Testis (tissue), 5 donors: ENCODE measurements at places on chromosomes 7 and 10. TPM values are rescaled to one million over a fixed set of nuclear protein-coding genes. Genes with fewer than 3 reads are reported as not detected.
A peak's percentile ranks its signal among the peaks of the same experiment; 100 is the strongest.

DNA sequence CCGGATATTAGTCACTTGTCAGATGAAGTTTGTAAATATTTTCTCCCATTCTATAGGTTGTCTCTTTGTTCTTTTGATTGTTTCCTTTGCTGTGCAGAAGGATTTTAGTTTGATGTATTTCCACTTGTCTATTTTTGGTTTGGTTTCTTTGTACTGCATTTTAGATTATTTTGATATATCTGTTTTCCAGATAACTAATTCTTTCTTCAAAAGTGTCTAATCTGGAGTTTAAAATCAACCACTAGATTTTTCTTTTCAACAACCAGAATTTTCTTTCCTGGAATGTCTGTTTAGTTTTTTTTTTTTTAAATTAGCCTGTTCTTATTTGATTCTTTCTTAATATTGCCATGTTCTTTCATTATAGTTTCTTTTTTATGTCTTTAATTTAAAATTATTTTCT, 116.8 kb upstream of the INHBA start:
- DNase-seq = no peak

UTF1 gene
- 5.3 TPM for polyA plus RNA-seq

BMPER gene
- 1.7 TPM for polyA plus RNA-seq

CALML3 gene
- polyA plus RNA-seq = 1.5 TPM

GRCh38 chr10:44936314-44936975, 23.2 kb upstream of the RASSF4 start:
- no peak for DNase-seq

DNA sequence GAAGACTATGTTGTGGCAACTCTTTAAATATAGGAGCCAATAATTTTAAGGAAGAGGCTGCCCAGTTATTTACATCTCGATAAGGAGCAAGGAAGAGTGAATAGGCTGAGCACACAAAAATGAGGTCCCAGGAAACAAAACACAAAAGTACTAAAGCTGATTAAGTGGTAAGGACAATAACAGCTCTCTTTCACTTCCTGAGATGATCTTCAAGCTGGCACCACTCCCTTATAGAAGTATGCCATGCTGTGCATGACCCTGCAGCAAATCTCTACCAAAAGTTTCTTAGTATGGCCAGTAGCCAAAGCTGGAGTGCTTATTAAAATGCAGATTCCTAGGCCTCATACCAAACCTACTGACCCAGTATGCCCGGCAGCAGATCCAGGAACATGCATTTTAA, 39.7 kb downstream of the CADPS2 start:
- DNase-seq = no peak

GRCh38 chr10:72466018-72466417, 111.3 kb upstream of the DNAJB12 start:
- peak; percentile 24 for DNase-seq

GPER1 gene
- 3.5 TPM for polyA plus RNA-seq

- DNase-seq = peak; percentile 78
Measured at GRCh38 chr10:7819121-7819460, 786 bp downstream of the TAF3 start.

DNA sequence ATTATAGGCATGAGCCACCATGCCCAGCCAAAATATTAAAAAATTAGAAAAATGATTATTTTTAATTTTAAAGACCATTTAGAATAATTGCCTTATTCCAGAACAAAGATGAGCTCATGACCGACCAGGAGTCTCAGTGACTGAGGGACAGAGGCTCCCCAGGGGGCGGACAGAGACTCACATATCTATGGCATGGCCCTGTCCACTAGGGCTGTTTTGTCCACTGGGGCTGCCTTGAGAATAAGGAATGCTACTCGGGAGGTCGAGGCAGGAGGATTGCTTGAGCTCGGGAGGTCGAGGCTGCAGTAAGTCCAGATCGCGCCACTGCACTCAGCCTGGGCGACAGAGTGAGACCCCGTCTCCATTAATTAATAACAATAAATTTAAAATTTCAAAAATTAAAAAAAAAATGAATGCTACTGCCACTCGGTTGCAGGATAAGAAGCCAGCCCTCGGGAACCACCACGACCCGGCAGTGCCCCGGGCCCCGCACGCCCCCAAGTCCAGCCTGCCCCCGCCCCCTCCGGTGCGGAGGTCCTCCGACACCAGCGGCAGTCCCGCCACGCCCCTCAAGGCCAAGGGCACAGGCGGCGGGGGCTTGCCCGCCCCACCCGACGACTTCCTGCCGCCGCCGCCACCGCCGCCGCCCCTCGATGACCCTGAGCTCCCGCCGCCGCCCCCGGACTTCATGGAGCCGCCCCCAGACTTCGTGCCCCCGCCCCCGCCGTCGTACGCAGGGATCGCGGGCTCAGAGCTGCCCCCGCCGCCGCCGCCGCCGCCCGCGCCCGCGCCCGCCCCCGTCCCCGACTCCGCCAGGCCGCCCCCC, 128.6 kb downstream of the APBB1IP start:
- DNase-seq = peak; percentile 39

DNA sequence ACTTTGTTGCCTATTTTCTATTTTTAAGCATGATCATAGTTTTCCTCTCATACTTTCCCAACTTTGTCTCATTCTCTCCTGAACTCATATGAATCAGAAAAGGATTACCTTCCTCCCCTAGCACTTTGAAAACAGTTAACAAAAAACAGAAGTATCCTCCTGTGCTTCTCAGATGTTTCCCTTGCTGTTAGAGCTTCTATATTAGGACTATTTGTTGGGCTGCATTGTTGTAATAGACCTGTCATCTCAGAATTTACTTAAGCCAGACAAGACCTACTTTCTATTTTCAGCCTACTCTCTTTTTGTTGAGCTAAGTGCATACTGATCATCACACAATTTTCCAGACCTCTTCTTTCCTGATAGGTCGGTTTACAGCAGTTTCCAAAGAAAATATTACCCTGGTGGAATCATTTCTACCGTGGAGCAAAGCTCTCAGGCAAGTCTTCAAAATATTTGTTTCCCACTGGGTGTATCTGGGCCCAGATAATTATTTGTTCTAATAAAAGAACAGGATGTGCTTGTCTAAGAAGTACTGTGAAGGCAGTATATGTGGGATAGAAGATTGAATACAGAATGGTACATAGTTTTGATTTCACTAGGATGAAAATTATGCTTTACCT, 411.9 kb upstream of the KLF6 start:
- no peak for DNase-seq

DNA sequence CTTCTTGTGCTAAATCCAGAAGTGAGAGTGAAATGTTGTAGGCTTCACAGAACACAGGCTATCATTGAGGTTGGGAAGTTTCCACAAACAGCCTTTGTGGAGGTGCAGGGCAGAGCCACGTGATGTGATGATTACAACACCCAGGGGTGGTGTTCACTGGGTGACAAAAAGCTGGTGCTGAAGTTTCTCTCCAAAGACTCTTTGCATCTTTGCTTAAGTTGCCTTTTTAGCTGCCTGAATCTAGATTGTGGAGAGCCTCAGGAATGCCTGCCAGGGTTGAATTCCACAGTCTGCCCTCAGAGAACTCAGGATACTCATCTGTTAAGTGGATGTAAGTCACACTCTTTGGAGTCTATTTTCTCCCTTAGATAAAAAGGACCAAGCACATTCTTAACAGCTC, 56.3 kb downstream of the PLXNA4 start:
- no peak for DNase-seq

FAM170B gene
- polyA plus RNA-seq = 10.5 TPM
